ENCODE measurements at places on chromosomes 5 and 9.

GRCh38 chr5:31113101-31113500 lies 80.4 kb upstream of the CDH6 start:
- peak; percentile 37 for DNase-seq

GRCh38 chr9:78939311-78940065 lies 632.3 kb upstream of the TLE4 start:
- DNase-seq: no peak

- DNase-seq: no peak
Observed at GRCh38 chr5:98845878-98846277, 72.4 kb downstream of the RGMB start.

DNA sequence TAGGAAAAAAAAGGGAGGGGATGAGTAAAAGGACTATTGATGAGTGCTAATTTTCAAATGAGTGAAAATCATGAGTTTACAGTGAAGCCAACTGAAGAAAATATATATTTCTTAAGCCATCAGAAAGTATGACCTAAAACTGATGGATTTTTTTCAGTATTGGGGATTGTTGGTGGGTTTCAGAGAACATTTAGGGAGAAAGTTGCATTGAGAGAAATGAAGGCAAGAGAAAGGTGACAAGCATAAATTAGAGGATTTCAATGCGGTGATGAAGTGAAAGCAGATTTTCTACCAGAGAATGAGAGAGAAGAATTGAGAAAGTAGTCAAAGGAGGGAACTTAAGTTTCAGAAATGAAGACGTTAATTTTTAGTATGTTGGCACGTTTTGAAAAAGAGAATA lies 8.5 kb upstream of the SNX24 start:
- no peak for DNase-seq

DNA sequence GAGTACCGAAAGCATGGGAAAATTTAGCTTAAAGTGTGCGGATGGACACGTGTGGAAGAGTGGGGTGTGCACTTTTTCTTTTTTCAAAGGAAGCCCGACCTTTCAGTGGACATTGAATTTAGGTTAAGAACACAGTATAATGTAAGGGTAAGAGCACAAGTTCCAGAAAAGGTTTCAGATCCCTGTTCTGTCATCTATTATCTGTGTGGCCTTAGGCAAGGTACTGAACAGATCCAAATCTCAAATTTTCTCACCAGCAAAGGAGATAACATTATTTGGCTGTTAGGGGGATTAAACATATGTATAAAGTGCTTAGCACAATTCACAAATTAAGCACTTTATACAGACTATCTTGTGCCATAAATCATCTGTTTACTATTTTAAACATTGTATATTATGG lies 441.0 kb downstream of the SPOCK1 start:
- no peak for DNase-seq
